H4 (cell line): ENCODE measurements at places on chromosomes 1 and 21. TPM values are rescaled to one million over a fixed set of nuclear protein-coding genes. Genes with fewer than 3 reads are reported as not detected.

DNA sequence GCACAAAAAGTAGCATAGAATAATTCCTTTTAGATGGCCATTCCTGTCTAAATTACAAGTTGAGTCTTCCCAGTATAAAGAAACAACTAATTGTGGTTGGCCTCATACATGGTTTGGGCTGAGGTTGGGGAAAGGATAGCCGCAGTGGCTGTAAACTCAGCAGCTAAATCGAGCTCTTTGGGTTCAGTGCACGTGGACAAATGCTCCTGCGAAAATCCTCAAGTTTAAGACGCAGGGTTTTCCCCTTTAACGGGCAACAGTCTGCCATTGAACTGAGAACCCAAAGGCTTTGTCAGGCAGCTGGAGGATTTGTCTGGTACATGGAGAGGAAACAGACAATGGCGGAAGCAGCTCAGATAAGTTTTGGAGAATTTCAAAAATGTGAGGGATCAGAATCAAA, 331.9 kb downstream of the TGFB2 start:
- DNase-seq = no peak

The GBP7 gene
- not detected in 2 replicates for total RNA-seq

DNA sequence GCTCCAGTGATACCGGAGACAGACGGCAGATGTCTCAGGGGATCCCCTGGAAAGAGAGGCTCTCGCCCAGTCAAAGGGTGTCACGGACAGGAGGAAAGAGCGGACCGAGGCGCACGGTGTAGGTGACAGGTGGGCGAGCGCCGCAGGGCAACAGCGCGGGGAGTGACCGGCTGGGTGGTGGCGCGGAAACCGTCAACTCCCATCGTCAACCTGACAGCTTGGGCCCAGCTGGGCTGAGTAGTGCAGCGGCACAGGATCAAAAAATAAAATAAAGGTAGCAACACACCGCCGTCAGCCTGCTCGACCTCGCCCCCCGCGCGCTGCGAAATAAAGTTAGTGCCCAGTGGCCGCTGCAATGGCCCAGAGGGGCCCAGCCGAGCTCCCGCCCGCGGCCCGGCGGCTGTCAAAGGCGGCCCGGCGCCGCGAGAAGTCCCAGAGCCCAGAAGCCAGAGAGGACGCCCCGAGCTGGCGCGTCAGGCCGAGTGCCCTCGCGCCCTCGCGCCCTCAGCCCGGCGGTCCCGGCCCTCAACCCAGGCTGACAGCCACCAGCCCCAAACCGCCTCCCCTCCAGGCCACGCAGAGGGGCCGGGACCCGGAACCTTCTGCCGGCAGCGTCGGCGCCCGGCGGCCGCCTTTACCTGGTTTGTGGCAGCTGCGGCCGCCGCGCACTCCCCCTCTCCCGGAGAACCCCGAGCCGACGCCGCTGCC, at the start of gene LYST:
Gene LYST, minus strand, starts transcription at position 702 of the 708 bp plus-strand sequence. CDS start 36,489 bp downstream, outside the sequence.
- DNase-seq = peak; percentile 31

The CNTN2 gene
- 0.02 and 1.2 TPM in 2 replicates for total RNA-seq

GRCh38 chr1:41682845-41683625, 198.6 kb upstream of the EDN2 start:
- DNase-seq = no peak

DNA sequence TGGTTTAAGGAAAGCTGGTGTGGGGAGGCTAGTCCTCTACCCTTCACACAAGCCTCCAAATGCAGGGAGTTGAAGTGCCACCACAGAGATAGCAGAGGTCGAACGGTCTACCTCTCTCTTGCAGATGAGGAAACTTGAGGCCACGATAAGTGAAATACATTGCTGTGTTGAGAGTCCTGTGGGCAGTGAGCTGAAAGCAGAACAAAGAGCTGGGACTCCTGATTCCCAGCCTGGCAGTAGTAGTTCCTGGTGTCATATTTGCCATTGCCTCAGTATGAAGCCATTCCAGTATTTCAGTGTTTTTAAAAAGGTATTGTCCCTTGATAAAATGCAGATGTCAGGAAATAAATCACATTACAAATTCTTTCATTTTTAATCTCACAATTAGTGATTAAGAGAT, 28.6 kb downstream of the AK4 start:
- DNase-seq = no peak

GRCh38 chr1:73671530-73671929, 526.4 kb downstream of the LRRIQ3 start:
- no peak for DNase-seq

GRCh38 chr1:54488779-54489626, 59.0 kb upstream of the ACOT11 start:
- DNase-seq = peak; percentile 46

- peak; percentile 32 for DNase-seq
Observed at GRCh38 chr1:151594143-151594625, 17.7 kb upstream of the SNX27 start.

GRCh38 chr21:31216206-31216605, 127.9 kb downstream of the TIAM1 start:
- no peak for DNase-seq

DNA sequence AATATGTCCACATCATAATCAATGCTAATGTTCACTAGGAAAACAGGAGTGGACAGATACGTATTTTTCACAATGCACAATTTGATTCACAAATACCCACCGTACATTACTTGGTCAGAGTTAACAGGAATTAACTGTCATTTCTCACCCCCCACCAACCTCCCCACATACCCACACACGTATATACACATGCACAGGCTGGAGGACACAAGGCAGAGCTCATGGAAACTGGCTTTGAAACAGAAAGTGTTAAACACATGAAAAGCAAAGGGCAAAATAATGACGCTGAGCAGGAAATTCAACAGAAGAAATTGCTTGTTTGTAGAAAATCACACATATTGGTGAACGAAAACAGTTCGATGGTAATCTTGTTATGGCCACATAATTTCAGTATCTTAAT, 188.4 kb upstream of the DMRTA2 start:
- no peak for DNase-seq

DNA sequence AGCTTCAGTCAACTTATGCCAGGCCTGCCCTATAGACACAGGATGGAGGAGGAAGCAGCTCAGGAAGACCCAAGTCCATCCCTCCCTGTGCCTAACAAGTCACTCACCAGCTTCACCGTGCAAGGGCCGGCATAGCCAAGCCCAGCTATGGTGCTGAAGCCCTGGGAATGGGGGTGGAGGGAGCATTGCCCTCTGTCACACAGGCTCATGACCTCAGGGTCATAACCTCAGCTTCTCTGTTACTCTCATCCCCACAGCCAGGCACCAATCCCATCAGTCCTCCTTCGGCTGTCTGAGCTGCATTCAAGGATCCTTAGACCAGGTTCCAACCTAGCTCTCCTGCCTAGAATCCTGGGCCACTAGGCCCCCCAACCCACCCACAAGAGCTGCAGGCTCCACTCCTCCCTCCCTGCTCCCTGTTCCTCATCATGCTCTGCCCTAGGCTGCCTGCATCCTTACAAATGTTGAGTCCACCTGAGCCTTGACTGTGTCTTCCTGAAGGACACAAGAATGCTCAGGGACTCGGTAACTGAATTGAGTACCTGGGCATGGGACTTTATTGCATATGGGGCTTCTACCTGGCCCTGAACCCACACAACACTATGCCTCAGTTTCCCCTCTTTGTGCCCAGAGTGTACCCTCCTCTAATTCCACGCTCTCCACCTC, 1.7 kb downstream of the CD244 start:
- DNase-seq = no peak

- peak; percentile 58 for DNase-seq
Observed at GRCh38 chr1:226723657-226724532, 15.2 kb downstream of the ITPKB start.

DNA sequence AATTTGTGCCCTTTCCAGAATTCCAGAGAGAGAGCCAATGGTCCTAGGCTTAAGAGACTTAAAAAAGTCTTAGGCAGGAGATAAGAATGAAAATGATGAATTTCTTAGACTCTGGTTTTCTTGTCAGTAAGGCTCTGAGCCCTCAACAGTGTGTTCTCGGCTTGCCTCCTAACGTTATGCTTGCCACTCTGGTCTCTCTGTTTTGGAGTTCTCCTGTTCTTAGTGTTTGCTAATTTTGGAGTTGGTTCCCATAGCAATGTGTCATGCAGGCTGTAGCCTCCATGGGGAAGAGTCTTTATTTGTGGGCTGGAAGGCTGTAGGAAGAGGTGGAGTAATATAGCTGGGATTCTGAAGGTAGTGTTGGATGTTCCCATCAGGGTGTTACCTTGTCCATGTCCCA, 19.9 kb downstream of the TBX19 start:
- DNase-seq = no peak

The AIRE gene
- not detected in 2 replicates for total RNA-seq

DNA sequence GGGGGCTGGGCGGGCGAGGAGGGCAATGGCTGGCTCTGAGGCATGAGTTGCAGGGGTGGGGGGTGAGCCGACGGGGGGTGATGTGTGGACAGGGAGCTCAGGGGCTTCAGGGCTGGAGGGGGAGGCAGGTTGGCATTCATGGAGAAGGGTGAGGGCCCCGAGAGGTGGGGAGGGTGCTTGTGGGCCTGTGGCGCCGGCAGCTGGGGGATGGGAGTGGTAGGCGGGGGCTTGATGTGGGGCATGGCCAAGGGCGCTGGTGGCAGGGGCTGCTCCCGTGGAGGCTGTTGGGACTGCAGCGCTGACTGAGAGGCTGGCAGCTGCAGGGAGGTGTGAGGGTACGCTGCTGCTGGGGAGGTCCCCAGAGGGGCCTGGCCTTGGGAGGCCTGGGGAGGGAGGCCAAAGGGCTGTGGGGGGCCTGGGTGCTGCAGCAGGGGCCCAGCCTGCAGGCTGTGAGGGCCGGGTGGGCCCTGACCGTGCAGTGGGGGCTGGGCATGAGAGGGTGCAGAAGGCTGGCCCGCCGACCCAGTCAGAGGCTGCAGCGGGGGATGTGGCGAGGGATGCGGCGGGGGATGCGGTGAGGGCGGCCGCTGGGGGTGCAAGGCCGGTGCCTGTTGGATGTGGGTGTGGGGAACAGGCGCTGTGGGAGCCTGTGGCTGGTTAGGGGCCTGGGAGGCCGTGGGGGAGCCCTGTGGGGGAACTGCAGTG, 42.7 kb downstream of the SLC45A1 start:
- no peak for DNase-seq

The MAN1C1 gene
- total RNA-seq = 0.95 TPM in 1 of 2 replicates, not detected in the other

DNA sequence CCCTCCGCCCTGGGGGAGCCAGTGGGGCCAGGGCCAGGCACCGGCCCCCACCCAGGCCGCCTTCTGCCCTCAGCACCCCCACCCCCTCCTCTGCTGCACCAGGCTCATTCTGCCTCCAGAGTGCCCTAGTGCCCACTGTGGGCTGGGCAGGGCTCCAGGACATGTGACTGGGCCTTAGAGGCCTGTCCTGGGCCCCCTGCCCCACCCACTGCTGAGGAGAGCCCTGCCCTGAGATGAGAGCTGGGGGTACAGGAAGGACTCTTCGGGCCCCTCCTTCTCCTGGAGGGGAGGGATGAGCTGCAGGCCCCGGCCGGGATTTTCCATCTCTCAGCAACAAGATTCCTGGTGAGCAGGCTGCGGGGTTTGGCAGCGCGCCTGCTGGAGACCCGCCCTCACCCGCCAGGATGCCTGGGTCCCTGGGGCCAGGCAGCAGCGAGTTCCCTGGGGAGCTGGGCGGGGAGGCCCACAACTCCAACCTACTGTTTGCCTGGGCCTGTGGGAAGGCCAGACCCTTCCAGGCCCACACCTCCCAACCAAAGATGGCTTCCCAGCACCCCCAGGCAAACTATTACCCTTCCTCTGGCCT, 14.0 kb downstream of the AHDC1 start:
- peak; percentile 36 for DNase-seq

GRCh38 chr1:116910379-116911187, 867 bp downstream of the PTGFRN start:
- no peak for DNase-seq

DNA sequence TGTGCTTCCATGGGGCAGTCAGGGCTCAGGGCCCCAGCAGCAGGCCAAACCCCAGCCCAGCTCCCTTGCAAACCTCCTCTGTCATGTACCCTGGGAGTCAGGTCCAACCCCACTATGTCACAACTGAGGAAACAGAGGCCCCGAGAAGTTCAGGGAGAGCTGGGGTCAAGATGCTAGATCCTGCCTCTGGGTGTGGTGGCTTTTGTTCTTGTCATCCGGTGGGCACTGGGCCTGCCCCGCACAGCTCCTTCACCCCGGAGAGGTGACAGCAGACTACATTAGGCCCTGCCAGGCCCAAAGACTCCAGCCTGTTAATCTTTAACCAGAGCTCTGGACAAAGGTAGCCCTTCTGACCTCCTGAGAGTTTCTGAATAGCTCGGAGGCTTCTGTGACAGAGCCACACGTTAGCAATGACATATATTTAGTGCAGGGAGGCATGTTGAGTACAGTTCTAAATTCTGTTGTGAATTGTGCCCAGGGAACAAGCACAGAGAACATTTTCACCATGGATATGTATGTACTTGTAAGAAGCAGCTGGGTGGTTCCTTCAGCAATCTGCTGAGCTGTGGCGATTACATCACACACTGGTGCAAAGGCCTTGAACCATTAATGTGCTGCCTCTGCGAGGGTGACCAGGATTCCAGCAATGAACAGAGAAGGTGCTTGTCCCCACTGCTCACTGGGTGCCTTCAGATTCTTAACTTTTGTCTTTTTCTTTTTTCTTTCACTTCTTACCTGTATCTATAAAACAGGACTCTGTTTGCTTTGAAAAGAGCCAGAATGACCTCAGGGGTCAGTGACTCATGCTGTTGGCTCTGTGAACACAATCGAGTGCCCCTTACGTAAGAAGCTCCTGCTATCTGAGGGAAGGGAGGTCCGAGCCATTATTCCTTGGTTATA, 102.8 kb downstream of the RHOU start:
- peak; percentile 95 for DNase-seq
